ENCODE measurements at places on chromosomes 5 and 9.

GRCh38 chr9:13163946-13164345 is 115.5 kb downstream of the MPDZ start:
- DNase-seq: no peak

GRCh38 chr9:131667576-131667975 is 72.3 kb downstream of the RAPGEF1 start:
- DNase-seq: no peak

DNA sequence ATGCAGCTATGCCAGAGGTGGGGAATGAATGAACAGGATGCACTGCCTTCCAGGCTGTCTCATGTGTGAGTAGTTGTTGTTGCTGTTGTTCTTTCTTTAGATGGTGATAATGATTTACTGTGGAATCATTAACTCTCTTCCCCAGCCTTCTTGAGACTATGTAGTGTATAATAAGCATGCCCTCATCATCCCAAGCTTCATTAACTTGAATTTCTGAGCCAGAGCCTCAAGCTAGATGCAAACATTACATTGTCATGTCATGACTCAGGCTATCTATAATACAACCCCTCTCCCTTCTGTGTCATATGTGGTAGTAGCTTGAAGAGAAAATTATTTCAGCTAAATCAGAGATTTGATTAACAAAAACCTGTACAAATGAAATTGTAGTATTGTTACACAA is 10.0 kb upstream of the ADAMTSL1 start:
- no peak for DNase-seq

GRCh38 chr5:136210259-136210658 is 17.3 kb upstream of the SMIM32 start:
- no peak for DNase-seq
